ENCODE measurements at places on chromosomes 4 and X.

DNA sequence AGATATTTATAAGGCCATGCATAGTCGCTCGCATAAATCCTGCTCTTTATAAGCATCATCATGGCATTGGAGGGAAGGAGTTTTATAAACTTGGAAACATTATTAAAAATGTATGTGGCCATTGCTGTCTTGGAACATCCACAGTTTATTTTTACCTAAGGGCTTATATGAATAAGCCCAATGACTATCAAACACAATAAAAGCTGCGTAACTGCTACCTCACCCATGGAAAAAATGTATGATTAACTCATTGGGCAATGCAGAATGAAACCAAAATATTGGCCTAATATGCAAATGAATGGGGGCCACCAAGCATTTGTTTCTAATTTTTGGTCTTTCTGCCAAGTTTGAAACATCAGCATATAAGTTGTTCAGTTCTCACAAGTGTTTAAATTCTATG is 19.1 kb downstream of the GEMIN8 start:
- no peak for ATAC-seq

GRCh38 chrX:154097003-154097588 is 421 bp downstream of the MECP2 start:
- ATAC-seq: peak; percentile 65

GRCh38 chrX:40012039-40012867 is 85.5 kb downstream of the BCOR start:
- no peak for ATAC-seq

DNA sequence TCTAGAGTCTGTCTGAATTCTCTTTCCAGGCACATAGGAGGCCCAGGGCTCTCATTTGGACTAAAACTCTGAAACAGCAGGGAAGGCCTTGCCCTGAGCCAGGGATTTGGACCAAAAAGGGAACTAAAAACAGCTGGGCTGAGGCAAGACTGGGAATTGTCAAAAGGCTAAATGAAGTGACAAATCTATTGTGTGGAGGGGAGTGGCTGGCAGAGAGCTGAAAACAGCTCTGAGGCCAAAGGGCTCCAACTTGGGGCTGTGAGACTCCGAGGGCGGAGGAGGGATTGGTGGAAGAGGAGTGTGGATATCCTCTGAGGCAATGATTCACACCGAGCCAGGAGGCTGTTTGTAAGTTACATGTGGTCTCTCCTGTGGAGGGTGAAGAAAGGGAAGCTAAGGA is 63.2 kb downstream of the PHEX start:
- peak; percentile 90 for ATAC-seq

GRCh38 chr4:154471526-154472331 is 19.9 kb downstream of the DCHS2 start:
- no peak for ATAC-seq

DNA sequence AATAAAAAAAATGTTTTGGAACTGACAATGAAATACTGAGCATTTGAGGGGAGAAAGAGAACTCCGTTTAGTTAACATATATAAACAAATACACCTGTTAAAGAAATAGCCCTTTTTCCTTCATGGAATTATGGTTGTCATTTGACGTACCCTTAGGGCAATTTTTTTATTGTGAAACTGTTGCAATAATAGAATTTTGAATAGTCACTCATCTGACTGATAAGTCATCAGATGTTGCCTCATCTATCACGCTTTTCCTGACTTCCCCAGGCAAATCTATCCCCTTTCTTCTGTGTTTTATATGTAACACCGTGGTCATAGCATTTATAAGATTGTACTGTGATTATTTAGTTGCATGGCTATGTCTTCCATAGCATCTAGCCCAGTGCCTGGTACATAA is 69.0 kb upstream of the HDAC8 start:
- no peak for ATAC-seq

DNA sequence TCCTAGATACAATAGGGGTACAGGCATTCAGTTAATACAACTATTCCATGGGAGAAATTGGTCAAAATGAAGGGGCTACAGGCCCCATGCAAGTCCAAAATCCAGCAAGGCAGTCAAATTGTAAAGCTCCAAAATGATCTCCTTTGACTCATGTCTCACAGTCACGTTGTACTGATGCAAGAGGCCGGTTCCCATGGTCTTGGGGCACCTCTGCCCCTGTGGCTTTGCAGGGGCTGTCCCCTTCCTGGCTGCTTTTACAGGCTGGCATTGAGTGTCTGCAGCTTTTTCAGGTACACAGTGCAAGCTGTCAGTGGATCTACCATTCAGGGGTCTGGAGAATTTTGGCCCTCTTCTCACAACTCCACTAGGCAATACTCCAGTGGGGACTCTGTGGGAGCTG is 12.5 kb upstream of the ASIC5 start:
- no peak for ATAC-seq

DNA sequence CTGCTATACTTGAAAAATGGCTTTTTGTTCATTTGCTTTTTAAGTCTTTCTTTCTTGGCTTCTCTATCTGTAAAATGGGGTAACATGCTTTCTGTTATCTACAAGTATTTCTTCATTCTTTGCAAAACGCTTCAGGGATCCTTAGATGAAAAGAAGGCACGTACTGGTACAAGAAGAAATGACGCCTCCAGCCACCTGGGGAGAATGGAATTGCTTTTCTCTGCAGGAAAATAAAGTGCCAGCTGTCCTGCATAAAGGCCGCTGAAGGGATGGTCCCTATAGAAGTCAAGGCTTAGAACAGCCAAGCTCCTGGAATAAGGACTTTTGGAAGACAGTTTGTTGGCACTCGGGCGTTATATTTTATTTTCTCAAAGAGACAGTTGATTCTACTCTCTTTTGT is 210.8 kb upstream of the RASGEF1B start:
- ATAC-seq: no peak

- ATAC-seq: no peak
These were observed 249.9 kb upstream of the GATB start for GRCh38 chr4:152010710-152011079.

- ATAC-seq: no peak
These were observed 6.8 kb downstream of the TXK start for GRCh38 chr4:48127231-48127630.

DNA sequence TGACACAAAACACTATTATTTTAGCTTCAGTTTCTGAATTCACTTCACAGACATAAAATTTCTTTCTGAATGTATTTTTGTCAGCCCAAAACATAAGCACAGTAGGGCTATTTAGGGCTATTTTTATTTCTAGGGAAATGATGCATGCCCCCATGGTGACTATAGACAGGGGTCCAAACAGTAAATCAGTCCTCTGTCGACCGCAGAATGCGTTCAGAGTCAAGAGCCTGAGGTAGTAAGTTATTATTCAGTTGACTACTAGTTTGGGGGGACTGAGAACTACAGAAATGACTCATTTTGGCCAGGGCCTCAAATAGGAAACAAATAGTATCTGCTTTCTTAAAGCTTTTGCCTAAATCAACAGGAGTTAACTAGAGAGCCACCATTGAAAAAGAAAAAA is 414.4 kb downstream of the AFF2 start:
- no peak for ATAC-seq

DNA sequence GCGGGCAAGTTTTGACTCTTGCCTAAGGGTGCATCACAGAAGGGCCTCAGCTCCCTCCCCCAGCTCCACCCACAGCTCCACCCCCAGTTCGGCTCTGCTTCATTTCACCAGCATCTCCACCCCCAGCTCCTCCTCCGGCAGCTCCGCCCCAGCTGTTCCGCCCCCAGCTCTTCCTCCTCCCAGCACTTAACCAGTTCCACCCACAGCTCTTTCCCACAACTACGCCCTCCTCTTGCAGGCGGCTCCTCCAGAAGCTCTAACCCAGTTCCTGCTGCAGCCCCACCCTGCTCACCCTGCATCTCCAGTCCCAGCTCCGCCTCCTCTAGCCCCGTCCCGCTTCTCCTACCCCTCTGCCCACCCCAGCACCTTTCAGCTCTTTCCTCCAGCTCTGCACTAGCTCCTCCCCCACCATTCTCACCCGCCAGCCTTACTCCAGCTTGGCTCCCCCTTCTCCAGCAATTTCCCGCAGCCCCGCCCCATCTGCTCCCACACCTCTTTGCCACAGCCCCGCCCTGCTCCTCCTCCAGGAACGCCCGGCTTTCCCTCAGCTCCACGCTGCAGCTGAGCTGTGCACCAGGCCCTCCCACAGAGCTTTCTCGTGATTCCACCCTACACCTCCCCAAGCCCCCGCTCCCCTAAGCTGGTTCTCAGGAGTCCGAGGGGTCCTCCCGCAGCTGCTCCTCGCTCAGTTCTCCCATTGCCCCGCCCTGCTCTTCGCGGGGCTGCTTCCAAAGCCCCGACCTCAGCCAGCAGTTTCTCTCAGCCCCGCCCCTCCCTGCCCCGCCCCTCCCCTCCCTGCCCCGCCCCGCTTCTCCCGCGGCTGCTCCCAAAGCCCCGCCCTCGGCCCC is 1.3 kb upstream of the EOLA1 start:
- peak; percentile 81 for ATAC-seq

DNA sequence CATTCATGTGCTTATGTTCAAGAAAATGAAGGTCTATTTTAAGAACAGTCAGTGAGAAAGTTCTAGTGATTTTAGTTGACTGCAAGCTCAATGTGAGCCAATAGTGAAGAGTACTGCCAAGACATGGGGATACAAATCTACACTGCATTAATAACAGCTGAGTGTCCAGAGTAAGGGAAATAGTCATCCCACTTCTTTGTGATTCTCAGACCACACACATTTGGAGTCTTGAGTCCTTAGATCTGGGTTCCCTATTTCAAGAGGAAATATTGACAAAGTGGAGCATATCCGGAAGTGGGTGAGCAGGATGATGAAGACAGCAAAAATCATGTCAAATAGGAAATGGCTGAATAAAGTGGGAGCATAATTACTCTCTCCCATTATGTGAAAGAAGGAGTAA is 171.1 kb downstream of the LARP7 start:
- no peak for ATAC-seq

GRCh38 chr4:149158817-149159216 is 656.8 kb downstream of the IQCM start:
- no peak for ATAC-seq

DNA sequence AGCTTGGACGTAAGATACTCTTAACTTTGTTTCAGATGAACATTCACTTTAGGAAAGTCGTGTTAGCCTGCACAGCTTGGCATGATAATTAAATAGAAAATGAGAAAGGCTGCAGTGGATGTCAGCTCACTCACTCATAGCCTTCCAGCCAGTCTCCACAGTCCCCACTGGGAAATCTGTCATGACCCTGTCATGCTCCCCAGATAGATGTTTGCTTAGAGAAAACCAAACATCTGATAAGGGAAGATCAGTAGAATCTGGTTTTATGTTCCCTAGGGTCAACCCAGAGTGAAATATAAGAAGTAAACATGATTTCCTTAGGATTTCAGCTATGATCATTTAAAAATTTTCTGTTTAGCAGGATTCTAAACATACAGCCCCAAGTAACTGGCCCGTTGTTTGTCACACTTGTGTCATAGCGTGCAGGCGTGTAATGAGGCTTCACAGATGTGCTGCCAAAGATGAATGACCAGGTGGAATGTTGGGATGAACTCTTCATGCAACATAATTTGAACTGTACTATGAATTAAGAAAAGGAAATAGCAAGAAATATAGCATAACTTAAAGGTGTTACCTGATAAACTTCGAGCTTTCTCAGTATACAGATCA is 180.1 kb downstream of the BANK1 start:
- no peak for ATAC-seq

DNA sequence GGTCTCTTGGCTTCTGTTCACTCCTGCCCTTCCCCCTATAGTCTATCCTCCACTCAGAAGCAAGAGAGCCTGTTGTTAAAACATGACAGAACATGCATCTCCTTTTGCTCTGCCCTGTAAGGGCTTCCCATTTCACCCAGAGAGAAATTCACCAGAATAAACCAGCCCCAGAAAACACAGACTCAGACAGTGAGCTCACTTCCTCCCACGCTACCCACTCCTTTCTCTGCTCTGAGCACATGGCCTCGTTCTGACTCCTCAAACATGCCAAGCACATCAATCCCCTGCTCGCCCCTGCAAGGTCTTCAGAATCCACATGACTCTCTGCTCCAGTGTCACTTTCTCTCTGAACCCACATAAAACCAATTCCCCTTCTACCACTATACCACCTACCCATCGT is 50.4 kb downstream of the MID1 start:
- ATAC-seq: no peak

DNA sequence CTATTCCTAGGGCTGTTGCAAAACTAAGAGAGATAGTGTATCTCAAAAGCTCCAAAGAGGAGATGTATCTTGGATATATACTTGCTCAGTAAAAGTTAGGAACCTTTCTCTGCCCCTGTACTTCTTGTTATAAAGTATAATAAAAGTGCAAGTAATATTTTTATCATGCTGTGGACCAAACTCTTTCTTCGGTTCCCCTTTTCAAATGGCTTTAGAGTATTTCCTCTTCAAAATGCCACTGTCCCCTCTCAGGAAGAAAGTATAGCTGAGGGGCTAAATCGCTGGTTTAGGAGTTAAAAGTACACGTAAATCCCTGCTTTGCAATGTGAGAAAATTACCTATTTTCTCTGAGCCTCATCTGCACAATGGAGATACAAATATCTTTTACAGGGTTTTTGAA is 169.1 kb upstream of the FTHL17 start:
- no peak for ATAC-seq

GRCh38 chr4:73417973-73418372 is 13.9 kb downstream of the ALB start:
- ATAC-seq: no peak

GRCh38 chrX:125953814-125954213 is 212.3 kb downstream of the DCAF12L2 start:
- ATAC-seq: no peak

GRCh38 chr4:10611673-10612072 is 72.9 kb downstream of the CLNK start:
- no peak for ATAC-seq

DNA sequence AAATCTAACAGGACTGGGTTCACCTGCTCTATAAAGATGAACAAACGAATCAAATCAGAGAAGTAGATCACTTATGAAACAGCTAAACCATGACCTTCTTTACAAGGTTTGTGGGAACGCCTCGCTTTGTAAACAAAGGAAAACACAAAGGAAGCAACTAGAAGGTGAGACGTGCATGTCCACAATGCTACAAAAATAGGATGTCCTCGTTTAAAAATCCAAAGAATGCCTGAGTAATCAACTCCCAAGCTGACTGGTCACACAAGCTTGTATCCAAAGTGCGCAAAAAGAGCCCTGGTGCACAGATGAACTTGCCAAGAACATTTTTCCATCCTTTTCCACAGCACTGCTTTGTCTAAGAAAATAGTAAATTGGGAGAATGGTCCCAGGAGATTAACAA is 6.3 kb upstream of the SH3KBP1 start:
- ATAC-seq: no peak

DNA sequence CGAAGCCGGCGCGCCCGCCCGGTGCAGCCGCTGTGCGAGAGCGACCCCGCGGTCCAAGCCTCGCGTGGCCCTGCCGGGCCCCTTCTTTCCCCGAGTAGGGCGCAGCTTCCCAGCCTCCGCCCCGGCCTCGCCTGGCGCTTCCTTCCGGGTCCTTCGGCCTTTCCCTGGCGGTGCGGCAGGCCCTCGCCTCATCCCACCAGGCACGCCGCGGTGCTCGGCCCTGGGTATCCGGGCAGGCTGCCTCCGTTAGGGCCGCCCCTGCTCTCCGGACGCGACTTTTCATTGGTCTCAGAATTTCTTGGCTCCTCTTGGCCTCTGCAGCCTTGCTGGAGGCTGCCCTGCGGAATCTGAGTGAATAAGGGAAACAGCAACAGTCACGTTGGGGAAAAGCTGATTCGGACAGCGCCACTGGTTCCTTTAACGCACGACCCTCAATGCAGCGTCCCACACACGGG is 429 bp downstream of the UVSSA start:
- peak; percentile 73 for ATAC-seq

GRCh38 chr4:42453612-42454011 is 56.3 kb downstream of the SHISA3 start:
- no peak for ATAC-seq
